Foreskin fibroblast (primary cell): ENCODE measurements at places on chromosomes 2 and 18.
A peak's percentile ranks its signal among the peaks of the same experiment; 100 is the strongest.

GRCh38 chr18:62987859-62988258 is 272.5 kb downstream of the PHLPP1 start:
- no peak for DNase-seq

GRCh38 chr18:29226213-29226612 is 1049.3 kb upstream of the CDH2 start:
- peak; percentile 4 for DNase-seq

DNA sequence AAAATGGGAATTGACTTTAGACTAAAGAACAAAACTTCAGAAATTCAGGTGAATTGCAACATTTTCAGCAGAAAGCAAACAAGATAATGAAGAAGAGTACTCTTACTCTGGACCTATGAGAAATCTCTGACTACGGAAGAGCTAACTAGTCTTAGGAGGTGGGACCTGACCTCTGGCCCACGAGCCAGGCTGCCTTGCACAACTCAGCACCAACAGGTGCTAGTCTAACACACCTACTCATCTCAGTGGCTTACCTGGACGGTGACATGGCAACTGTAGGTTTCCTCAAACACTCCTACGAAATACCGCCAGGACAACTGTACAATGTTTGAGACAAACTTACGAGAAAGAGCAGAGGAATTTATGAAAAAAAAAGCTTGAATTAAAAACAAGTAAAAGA is 3.1 kb upstream of the DSC3 start:
- DNase-seq, result no peak

DNA sequence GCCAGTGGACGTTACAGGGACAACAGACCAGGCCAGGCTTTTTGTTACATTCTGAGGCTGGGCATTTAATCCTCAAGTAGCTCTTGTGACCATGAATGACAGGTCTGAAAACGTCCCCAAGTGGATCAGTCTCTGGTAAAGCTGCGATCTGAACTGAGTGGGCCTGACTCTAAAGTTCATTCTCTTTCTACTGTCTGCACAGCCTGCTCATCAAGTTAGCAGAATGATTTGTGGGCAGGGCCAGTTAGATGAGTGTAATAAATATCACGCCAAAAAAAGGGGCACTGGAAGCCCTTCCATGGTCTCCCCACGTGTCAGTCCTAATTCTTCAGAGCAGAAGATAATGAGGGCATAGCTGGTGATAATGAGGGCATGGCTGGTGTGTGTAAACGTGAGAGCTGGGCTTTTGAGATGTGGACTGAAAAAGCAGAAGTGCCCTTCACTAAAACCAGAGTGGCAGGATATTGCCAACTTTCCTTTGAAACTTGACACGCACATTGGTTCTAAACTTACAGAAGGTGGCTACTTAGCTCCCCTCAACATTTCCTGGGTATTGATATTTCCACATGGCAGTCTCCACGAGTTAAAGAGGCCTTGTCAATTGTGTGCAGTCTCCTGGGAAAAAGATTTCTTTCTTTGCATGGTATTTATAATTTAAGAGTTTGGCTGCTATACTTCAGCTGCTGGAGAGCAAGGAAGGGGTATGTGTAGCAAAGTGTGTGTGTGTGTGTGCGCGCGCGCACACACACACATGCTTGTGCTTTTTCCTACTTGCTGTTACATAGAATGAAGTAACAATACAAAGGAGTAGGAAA is 72.7 kb upstream of the LYPD6B start:
- DNase-seq, result no peak

DNA sequence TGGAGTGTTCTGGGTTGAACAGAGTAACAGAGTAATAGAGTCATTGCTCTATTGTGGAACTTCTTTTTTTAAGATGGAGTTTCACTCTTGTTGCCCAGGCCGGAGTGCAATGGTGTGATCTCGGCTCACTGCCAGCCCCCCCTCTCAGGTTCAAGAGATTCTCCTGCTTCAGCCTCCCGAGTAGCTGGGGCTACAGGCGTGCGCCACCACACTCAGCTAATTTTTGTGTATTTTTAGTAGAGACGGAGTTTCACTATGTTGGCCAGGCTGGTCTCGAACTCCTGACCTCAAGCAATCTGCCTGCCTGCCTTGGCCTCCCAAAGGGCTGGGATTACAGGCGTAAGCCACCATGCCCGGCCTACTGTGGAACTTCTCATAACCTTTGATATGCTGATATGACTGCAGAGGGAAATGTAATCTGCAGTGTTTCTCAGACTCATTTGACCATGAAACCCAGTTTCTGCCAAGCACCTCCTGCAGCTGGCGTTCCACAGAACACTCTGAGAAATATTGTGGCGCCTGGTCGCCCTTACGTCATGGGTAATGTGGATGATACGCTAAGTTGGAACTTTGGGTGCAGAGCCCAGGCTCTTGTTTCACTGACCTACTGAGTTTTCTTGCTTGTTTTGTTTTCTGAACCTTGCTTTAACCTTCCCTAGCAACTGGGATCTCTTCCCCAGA is 213.8 kb downstream of the BCL2 start:
- no peak for DNase-seq

GRCh38 chr2:237898057-237898414 is 38.6 kb downstream of the RAMP1 start:
- DNase-seq, result no peak

GRCh38 chr18:46622999-46623398 is 34.0 kb downstream of the LOXHD1 start:
- peak; percentile 28 for DNase-seq

GRCh38 chr2:28287256-28287915 is 105.3 kb upstream of the FOSL2 start:
- DNase-seq, result peak; percentile 46

- DNase-seq, result no peak
These were observed 14.3 kb upstream of the PTH2R start for GRCh38 chr2:208392300-208392699.

- no peak for DNase-seq
These were observed 56.3 kb downstream of the GTF3C3 start for GRCh38 chr2:196743165-196743564.

- DNase-seq, result peak; percentile 23
These were observed 1195.7 kb upstream of the ZEB2 start for GRCh38 chr2:145715601-145716000.

DNA sequence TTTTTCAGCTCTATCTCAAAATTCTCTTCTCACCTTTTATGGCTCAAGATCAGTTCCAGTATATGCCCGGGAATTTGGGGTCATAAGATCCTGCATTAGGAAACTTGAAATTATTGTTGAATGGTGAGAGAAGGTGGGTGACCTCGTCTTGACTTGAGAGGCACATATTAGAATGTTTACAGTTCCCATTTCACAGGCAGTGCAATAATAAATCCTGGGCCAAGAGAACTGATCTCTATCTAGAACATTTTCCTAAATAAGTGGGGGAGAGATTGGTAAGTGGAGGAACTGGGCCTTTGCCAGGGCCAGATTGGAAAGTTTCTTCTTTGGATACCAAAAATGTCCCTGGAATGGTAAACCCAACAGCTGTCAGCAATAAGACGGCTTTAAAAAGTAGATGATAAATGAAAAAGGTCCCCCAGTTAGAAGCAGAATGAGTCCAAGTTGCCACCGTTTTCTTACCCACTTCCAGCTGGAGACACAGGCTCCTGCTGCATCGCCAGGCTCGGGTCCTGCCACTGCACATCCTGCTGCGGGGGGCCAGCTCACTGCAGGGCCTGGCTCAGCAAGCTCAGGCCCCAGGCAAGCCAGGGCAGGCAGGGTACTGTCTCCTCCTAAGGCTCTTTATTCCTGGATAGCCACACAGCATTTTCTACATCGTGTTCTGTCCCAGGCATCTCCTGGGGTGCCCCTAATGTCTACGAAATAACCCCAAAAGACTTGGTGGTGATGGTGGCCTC is 126.4 kb upstream of the EPAS1 start:
- DNase-seq, result peak; percentile 40

GRCh38 chr2:231667496-231667895 is 40.8 kb upstream of the PTMA start:
- no peak for DNase-seq

DNA sequence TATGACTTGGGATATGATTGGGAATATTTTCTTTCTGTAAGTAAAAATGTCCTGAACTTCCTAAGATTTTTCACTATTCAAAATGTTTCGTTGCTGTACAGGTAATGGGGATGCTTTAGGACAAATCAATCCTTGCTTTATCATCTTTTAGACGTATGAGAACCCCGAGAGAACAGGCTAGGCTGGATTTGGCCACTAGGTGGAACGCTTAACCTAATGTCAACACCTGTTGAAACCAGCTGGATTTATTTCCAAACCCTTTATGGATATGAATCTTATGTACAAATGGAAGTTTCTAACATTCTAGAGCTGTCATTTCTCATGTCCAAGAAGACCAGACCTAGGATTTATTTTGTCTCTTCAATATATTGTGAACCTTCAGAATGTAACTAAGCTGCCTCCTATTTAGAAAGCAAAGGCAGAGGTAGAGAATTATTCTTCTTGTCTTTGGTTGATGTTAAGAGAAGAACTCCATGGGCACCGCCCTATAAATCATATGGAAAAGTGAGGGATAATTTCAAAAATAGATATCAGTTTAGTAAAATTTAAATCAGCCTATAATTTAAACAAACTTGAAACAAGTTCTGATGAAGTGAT is 96.7 kb downstream of the PMAIP1 start:
- peak; percentile 77 for DNase-seq
